ENCODE measurements at places on chromosomes 3 and 15.

DNA sequence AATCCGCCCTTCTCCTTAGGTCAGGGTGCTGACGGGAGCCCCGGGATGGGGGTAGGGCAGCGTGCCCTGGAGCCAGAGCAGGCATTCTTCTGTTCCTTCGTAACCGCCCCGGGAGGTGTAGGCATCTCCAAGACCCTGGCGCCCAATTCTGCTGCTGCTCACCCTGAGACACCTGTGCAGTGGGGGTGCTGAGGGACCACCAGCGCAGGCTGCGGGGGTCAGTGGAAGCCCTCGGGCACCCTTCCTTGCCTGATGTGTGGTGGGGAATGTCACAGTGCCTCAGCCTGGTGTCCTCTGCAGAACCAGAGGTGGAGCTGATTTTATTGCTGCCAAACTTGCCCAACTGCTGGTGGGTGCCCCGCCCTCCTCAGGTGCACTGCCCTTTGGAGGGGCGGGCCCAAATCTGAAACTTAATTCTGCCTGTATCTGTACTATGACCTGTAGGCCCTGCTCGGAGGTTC lies 7.3 kb downstream of the CSK start:
- no peak for DNase-seq

DNA sequence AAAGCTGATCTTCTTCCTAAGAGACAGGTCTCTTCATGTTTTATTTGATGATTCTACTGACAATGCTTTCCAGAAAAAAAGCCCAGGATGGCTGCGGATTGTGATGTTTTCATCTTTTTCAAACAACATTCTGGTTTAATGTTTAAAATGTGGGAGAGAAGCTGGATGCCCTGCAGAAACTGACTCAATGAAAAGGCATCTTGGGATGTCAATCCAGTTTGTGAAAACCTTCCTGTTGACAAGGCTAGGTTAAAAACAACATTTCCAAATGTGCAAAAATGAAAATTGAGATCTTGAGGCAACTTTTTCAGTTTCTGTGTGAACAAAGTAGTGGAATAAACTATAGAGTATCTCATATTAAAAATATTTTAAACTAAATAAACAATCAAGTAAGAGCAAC lies 156.0 kb upstream of the MRPL3 start:
- DNase-seq, result no peak

DNA sequence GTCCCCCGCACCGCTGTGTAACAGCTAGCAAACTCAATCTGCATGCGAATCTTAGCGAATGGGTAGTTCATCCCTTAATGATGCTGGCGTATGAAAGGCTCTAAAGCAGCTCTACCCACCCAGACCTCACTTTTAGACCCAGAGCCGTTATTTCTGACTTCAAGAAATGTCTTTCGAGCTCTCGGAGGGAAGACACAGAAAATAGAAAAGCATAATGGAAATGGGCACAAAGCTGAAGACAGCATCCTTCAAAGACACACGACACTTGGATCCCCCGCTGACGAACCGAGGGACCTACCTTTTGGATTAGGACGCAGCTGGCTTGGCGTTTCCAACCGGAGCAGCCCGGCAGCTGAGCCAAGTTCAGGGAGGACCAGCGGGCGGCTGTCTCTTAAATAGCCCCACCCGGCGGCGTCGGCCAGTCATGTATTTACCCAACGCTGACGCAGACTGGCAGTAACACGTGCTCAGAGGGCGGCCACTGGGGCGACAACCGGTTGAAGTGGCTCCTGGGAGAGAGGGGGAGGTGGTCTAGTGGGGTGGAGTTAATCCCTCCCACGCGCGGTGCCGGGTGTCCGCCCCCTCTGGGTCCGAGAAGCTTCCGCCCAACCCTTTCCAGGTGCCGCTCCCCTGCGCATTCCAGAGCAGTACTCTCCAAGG lies 1.5 kb downstream of the CCK start:
- DNase-seq, result peak; percentile 34

- no peak for DNase-seq
Measured at GRCh38 chr3:138230525-138230924, 43.4 kb downstream of the ARMC8 start.

DNA sequence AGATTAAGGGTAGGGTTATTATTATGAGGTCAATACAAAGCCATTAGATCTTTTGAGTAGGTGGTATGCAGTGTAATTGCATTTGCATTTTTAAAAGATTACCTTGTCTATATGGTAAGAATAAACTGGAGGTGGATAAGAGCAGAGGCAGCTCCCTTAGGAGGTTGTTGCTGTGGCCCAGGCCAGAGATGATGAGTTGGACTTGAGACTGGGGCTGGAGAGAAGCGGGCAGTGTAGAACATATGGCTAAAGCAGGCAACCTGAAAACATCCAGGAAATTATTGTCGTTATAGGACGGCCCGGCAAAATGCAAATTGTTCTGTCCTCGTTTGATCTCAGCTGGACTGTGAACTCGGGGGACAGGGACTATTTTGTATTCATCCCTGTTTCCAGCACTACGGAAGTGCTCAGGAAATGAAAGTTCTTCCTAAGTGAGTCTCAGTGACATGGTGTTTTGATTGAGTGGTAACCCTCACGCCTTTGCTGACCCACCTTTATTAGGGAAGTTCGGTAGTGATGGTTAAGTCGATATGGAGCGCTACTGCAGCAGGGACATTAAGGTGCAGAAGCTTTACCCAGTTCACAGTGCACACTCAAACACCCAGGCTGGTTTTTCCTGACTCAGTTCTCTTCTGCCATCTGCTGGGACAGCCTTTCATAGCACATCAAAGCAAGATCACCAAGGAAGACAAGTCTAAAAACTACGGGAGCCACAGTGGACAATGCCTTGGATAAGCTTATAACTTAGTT lies 27.2 kb upstream of the VPS33B start:
- DNase-seq, result peak; percentile 90

GRCh38 chr3:33217866-33218445 lies 654 bp downstream of the SUSD5 start:
- peak; percentile 6 for DNase-seq

GRCh38 chr15:75302318-75302717 lies 19.7 kb downstream of the GOLGA6D start:
- no peak for DNase-seq

- no peak for DNase-seq
Measured at GRCh38 chr3:171745577-171746319, 64.5 kb downstream of the PLD1 start.

DNA sequence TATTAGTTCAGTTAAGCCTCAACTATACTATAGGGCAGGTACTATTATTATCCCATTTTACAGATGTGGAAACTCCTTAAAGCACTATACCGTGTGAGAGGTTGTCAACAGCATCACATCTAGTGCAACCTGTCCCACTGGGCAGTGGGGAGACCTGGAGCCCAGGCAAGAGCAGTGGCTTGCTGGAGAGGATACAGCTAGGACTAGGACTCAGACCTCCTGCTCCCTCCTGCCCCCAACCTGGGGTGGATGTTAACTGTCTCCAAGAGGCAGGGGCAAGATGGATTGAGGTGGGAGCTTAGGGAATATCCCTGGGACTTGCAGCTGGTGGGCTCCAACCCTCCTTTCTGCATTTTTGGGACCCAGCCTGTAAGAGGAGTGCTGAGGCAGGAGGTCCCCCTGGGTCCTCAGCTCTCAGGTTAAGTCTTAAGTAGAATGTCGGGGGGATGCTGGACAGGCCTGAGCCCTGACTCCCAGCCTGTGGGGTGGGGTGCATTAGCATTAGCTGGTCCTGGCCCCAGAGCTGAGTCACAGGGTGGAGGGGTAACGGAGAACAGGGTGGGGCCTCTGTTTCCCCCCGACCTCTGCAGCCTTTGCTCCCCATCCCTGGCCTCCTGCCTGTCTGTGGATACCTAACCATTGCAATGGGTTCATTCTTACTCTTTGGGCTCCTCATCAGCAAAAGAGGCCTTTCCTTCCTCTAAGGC lies 6.6 kb downstream of the SNX33 start:
- no peak for DNase-seq

DNA sequence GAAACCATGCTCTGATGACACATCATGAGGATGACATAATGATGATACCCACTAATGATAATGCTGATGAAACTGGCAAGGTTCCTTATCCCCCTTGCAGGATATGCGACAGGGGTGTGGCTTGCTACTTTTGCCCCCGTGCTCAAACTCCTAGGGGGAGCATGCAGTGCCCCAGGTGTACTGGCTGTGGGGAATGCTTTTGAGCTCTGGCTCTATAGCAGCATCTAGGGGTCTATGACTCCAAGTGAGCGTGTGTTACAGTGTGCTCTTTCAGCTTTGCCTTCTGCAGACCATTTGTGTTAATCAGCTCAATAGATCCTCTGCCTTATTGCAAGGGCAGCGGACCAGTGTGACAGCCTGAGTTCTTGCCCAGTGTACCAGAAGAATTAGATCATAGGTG lies 1239.5 kb downstream of the SI start:
- no peak for DNase-seq

DNA sequence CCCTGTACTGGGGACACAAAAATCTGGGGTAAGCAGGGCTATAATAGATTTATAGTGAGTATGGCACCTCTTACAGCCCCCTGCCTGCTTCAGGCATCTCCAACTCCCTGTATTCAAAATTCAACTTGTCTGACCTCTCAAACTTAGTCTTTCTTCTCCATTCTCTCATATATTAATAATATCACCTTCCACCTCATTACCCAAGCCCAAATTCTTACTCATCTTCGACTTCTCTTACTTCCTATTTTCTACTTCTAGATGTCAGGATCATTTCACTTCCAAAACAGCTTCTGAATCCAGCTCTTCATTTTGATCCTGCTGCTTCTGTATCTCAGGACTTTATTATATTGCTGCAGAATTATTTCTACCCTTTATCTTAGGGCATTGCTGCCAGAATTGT lies 290.7 kb downstream of the CHST2 start:
- DNase-seq, result no peak

- no peak for DNase-seq
Measured at GRCh38 chr3:134376786-134377426, 2.7 kb upstream of the AMOTL2 start.

GRCh38 chr3:166902374-166902773 lies 477.7 kb downstream of the ZBBX start:
- DNase-seq, result peak; percentile 1

GRCh38 chr3:171379961-171380483 lies 80.2 kb downstream of the TNIK start:
- DNase-seq, result no peak

DNA sequence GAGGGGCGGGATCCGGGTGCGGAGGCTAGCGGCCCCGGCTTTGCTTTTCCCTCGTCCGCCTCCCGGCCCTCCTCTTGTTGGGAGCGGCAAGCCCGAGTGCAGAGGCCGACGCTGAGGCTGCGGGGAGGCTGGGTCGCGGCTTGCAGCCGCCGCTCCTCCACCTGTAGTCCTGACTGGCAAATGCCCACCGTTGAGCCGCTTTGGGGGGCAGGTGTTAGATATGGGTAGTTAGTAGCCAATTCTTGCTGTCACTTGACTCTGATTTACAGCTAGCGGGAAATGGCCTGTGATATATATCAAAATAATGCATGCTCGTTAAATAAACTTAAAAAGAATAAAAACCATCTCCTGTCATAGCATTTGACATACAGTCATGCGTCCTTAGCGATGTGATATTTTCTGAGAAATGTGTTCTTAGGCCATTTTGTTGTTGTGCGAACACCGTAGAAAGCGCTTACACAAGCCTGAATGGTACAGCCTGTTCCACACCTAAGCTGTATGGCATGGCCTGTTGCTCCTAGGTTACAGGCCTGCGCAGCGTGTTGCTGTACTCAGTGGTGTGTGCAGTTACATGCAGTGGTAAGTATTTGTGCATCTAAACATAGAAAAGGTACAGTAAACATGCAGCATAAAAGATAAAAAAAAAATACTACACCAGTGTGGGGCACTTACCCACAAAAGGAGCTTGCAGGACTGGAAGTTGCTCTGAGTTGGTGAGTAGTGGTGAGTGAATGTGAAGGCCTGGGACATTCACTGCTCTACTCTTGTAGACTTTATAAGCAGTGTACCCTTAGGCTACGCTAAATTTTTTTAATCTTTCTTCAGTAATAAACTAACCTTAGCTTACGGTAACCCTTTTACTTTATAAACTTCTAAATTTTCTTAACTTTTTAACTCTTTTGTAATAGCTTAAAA lies 873 bp downstream of the CAPN7 start:
- peak; percentile 72 for DNase-seq

GRCh38 chr3:170346481-170347392 lies 10.8 kb upstream of the SKIL start:
- DNase-seq, result no peak

DNA sequence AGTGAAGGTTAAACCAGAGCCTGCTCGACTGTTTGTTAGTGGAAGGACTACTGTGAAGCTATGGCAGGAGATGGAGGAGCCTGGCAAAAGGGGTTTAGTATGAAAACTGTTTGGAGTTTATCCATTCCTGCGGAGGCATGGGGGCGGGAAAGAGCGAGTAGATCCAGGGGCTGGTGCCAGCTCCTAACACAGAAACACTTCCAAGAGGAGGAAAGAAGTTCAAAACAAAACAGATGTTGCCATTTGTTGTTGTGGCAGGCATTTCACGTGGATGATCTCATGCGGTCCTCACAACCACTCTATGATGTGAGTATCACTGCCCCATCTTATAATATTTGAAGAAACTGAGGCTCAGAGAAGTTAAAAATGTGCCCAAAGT lies 30.7 kb upstream of the KY start:
- DNase-seq, result no peak

DNA sequence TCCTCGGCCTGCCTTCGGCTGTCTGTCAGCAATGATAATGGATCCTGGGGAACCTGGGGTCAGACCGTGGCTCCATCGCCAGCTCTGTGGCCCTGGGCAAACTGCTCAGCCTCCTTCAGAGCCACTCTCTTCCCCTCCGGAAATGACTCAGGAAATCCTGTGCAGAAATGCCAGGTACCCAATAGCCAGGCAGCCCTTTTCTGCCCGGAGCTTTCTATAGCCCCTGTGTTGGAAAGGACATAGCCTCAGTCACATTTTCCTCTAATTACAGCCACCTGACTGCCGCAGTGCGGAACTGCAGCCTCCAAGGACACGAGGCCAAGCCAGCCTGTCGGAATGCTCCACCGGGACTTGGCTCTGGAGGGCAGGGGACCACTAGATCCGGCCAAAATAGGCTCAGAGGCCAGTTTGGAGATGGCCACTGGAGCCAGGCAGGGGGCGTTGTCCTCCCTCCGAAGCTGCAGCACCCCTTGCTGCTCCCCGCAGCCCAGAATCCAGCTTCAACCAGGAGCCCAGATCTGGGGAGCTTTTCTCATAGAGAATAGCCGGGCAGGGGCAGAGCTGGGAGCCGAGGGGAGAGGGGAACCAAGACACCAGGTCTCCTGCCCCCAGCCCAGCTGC lies 11.6 kb upstream of the ZXDC start:
- DNase-seq, result peak; percentile 67

DNA sequence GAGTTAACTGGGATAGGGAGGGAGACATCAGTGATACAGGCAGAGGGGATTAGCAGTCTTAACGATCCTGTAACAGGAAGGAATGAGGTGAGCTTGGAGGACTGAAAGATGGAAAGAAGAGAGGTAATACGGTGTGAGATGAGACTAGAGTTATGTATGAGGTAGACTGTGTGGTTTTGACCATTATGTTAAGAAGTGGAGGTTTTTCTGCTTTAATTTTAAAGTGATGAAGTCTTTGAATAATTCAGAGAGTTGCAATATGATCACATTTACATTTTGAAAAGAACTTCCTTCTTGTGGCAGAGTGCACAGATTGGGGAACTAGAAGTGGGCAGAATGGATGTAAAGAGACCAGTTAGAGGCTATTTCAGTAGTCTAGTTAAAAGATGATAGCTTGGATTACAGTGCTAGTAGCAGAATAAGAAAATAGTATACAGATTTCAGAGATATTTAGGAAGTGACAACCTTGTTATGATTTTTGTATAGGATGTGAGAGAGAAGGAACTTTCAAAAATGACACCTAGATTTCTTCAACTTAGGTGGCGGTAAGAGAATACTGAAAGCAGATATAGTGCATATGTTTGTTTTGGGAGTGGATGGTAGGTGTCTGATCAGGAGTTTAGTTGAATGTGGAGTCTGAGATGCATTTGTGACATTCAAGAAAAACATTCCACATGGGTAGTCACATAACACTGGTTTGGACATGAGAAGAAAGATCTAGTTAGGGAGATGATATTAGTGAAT lies 40.5 kb downstream of the STT3B start:
- DNase-seq, result peak; percentile 57
